Pancreas (tissue), 10 donors: ENCODE measurements at places on chromosomes 3 and 15.

- DNase-seq = no peak
Observed at GRCh38 chr3:127438371-127438770, 150.5 kb upstream of the PRR20G start.

- peak; percentile 23 for DNase-seq
Observed at GRCh38 chr3:47443611-47443995, 32.1 kb downstream of the SCAP start.

GRCh38 chr3:48222616-48223513 lies at the start of gene CAMP:
Gene CAMP (plus strand): TSS chr3:48223495. CDS start chr3:48223512, 17 bp downstream.
- peak; percentile 54 for DNase-seq

- no peak for DNase-seq
Observed at GRCh38 chr3:66397745-66398144, 103.1 kb downstream of the LRIG1 start.

GRCh38 chr3:95654570-95655362 lies 1159.6 kb upstream of the EPHA6 start:
- DNase-seq = no peak

DNA sequence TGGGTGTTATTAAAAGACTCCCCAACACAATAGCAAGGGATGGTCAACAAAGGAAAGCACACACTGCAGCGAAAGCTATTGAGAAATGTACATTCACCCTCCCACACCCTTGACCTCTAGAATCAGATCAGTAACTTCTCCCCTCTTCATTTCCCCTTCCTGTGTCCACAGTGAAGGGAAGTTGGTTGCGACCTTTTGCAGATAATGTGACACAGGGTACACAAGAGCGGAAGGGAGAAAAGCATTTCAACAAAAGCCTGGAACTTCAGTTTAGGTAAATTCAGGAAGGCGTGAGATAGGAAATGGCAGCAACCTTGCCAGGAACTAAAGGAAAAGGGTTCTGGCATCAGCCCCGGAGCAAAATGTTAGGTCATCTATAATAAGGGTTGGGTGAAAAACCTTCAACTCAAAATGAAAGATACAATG lies 899.8 kb downstream of the MCTP2 start:
- no peak for DNase-seq

DNA sequence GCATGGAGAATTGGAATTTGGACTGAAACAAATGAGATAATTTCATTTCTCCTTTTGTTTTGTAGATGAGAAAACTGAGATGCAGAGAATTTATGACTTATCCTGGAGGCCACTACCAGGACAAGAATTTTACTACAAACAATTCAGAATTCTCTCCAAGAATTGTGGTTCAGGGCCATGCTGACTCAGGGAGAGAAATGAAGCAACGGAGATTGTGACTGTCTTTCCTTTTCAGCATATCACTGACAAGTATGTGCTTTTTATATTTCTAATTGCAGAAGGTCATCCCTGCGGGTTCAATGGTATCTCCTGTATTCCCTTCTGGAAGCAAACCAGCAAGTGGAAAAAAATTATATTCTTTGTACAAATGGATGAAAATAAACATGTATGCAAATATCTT lies 170.8 kb upstream of the MITF start:
- no peak for DNase-seq

- no peak for DNase-seq
Observed at GRCh38 chr15:89150762-89151664, 62.8 kb downstream of the ABHD2 start.

DNA sequence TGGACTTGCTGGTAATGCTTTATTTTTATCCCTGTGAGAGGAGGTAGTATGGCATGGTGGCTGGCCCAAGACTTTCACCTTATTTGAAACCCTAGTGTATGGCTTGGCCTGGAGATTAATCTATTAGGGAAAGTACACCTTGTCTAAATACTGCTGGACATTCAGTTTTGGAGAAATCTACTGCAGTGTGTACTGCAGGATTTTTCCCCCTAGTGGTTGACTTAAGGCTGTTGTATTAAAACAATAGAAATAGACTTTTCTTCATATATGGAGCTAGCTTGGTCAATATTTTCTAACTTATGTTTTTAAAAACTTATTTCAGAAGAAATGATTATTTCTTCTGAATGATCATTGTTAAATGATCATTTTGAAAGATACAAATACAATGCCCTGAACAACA lies 13.9 kb upstream of the SLITRK3 start:
- no peak for DNase-seq

GRCh38 chr15:77838595-77838994 lies 205.9 kb upstream of the LINGO1 start:
- DNase-seq = no peak

DNA sequence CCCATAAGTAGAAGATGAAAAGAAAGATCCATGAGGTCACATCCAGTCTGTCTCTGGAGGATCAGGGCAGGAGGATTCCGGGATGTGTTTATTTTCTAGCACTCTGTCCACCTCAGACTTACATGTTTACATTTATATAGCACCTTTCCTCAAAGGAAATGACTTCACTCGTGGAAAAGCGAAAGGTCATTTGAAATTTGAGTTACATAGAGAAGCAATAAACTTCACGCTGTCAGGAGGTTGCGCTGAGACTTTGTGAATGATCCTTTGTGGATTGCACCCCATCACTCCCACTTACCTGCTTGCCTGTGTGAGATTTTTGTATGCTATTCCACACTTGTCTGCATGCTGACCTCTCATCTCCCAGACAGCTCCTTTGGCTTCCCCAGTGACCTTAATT lies 540.5 kb downstream of the AGBL1 start:
- DNase-seq = no peak
